ENCODE measurements at places on chromosomes 2 and 18.

DNA sequence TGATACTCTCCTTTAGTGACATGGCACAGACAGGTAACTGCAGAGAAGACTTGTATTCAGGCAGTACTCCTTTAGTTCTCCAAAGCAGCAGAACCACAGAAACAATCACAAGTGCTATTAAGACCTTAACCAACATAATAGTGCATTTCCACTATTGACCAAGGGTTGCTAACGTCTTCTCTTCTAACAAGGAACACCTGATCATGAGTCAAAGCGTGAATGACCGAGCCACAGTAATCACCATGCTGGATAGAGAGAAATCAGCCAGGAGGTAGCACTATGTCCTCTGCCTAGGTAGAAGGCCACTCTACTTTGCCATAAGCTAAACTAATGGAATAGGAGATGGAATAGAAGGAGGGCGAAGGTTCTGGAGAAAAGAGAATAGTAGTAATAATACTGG lies 161.0 kb downstream of the ANKRD44 start:
- no peak for DNase-seq

DNA sequence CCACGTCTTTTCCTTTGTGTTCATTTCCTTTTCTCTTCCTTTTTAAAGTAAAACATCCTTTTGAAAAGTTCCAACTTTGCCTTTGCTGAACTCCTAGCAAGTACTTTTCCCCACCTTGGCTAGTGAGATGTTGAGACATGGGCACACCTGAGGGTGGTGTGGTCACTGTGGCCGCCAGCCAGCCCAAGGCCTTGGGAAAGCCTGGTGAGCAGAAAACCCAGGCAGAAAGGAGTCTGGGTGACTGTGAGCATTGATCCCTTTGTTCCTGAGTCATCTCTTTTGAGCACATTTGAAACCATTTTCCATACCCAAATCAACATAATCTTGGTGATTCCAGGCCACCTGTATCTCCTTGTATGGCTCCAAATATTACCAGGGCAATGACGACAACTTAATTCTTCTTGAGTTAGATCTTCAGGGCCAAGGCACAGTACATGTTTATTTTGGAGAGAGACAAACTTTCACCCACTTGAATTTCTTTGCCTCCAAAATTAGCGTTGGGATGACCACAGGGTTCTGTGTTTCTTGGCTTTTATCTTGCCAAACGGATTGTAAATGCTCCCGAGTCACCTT lies 14.5 kb downstream of the EPAS1 start:
- DNase-seq = no peak

DNA sequence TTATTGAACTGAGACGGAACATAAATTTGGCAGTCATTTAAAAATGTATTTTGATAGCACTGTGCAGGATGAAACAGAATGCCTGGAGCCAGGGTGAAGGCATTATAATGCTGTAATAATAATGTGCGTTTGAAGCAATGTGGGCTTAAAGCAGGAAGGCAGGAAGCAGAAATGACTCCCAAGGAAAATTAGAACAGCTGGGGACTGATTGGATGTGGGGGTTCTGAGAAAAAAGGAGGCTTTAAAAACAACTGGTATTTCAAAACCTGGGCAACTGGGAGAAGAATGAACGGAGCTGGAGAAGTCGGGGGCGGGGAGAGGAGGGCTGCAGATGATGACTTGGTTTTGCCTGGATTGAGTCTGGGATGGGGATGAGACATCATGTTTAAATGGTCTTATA lies 12.6 kb downstream of the FAM124B start:
- DNase-seq = no peak

- DNase-seq = no peak
Measured at GRCh38 chr2:191946471-191947182, 99.7 kb upstream of the CAVIN2 start.

- no peak for DNase-seq
Measured at GRCh38 chr2:11499081-11499743, 33.3 kb upstream of the E2F6 start.

Measured in NT2/D1 (cell line).